ENCODE measurements at places on chromosomes 6 and 20.

GRCh38 chr20:725491-725890, 42.8 kb downstream of the SLC52A3 start:
- no peak for DNase-seq

DNA sequence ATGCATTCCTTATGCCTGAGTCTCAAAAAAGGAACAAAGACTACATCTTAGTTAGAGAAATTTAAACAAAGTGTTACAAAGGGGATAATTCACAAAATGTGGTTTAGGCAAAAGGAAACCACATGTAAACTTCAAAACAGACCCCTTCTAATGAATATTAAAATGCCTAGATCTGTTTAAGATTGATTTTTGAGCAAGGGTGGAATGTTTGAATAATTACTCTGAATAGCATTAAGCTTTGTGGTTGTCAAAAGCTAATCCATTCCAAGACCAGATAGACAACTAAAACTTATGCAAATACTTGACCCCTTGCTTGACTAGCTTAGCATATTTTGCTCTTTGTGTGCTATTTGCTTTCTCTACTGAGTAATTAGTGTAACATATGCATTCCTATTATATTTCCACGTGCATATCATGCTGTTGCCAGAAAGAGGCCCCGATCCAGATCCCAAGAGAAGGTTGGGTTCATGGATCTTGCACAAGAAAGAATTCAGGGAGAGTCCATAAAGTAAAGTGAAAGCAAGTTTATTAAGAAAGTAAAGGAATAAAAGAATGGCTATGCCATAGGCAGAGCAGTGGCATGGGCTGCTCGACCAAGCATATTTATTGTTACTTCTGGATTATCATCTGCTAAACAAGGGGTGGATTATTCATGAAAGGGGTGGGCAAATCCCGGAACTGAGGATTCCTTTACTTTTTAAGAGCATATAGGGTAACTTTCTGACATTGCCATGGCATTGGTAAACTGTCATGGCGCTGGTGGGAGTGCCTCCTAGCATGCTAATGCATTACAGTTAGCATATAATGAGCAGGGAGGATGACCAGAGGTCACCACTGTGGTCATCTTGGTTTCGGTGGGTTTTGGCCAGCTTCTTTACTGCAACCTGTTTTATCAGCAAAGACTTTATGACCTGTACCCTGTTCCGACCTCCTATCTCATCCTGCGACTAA, 1193.4 kb upstream of the EYS start:
- no peak for DNase-seq

DNA sequence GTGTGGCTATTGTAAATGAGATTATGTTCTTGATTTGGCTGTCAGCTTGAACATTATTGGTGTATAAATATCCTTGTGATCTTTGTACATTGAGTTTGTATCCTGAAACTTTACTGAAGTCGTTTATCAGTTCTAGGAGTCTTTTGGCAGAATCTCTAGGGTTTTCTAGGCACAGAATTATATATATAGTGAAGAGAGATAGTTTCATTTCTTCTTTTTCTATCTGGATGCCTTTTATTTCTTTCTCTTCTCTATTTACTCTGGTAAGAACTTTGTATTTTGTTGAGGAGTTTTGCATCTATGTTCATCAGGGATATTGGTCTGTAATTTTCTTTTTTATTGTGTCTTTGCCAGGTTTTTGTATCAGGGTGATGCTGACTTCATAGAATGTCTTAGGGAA, 589.2 kb upstream of the MAN1A1 start:
- DNase-seq: no peak

DNA sequence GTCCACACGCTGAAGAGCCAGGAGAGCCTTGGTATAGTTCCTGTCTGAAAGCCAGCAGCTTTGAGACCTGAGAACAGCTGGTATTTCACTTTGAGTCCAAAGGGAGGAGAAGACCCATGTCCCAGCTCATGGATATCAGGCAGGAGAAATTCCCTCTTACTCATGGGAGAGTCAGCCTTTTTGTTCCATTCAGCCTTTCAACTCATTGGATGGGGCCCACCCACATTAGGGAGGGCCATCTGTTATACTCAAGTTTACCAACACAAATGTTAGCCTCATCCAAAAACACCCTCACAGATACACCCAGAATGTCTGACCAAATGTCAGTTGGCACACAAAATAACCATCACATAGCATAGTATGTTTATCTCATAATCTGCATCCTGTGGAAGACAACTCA, 80.1 kb downstream of the GMDS start:
- DNase-seq: peak; percentile 17

- no peak for DNase-seq
Observed at GRCh38 chr6:165701005-165701404, 38.0 kb upstream of the PDE10A start.

DNA sequence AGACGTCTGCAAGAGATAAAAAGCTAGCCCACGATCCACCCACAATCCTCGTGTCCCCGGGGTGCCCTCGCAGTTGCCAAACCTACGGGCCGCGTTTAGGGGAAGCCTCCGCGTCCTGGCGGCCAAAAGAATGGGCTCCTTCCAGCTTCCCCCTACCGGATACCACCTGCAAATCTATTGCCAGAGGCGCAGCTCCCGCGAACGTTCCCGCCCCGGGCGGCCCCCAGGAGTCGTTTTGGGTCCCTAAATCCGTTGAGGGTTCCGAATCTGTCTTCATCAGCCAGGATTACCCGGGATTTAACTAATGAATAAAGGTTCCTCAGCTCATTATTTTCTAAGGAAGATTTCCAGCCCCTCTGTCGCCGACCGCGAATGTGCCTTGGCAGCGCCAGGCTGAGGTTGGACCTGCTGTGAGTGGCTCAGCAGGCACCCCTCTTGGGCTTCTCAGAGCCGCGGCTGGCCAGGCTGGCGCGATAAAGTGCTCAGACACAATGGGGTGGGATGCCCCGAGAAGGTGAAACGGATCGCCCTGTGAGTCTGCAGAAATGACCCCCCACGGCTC, 2.8 kb upstream of the VSX1 start:
- DNase-seq: no peak

GRCh38 chr6:85461798-85462170, 11.9 kb downstream of the NT5E start:
- no peak for DNase-seq

DNA sequence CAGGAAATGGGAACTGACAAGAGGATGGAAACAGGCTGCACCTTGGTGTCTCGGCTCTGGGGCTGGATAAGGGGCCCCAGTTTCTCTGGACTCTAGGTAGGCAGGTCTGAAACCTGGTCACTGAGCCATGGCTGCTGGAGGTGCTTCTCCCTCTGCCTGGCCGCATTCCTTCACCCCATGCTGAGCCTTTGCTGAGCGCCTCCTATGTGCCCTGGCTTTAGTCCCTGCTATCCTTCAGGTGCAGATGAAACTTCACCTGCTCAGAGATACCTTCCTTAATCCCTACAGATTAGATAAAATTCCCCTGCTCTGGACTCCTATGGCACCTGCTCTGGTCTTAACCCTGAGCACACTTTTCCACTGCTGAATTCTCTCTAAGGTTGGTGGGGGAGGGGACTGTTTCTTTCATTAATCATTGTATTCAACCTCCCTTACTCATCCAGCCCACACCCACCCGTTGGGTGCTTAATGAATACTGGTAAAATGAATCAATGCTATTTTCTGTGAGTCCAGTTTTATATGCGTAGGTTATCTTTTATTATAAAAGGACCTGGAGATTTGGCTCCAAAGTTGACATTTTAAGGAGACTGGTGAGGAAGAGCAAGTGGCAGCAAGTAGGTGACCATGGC, 19.3 kb downstream of the MYLK4 start:
- DNase-seq: no peak

- DNase-seq: no peak
Observed at GRCh38 chr20:34164381-34164984, 52.4 kb upstream of the EIF2S2 start.

- DNase-seq: no peak
Observed at GRCh38 chr20:61499859-61500554, 247.9 kb downstream of the CDH4 start.

GRCh38 chr6:158257425-158257759, 54.9 kb upstream of the TULP4 start:
- no peak for DNase-seq

- DNase-seq: no peak
Observed at GRCh38 chr6:142811923-142812322, 133.1 kb downstream of the HIVEP2 start.

- DNase-seq: no peak
Observed at GRCh38 chr6:163545370-163545769, 130.9 kb downstream of the QKI start.

DNA sequence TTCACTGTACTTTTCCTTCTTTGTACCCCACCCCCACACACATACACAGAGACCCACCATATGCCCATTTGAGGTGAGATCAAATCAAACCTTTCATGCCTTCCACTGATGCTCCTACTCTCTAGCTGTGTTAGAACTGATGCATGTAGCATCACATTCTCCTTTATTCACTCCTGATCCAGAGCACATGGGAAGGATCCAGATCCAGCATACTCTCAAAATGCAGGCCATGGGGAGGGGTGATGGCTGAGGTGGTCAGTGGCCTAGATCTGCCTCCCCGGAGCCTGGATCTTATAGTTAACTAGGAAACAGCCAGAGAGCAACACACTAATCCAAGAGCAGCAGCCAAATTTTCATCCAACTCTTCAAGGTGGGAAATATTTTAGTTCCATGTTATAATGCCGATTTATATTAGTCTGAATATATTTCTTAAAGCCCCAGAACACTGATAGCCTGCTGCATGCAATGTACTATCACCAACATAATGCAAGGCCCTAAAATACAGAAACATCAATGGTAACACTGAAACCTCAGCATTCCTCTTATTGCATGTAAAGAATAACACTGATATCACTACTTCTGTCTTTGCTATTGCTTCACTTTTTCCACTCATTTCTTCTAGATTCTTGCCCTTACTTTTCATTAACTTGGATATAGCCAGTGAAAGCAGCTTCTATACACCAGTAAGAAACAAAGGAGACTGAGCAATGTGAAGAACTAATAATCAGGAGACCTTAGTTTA, 126.8 kb upstream of the BEND6 start:
- DNase-seq: no peak

DNA sequence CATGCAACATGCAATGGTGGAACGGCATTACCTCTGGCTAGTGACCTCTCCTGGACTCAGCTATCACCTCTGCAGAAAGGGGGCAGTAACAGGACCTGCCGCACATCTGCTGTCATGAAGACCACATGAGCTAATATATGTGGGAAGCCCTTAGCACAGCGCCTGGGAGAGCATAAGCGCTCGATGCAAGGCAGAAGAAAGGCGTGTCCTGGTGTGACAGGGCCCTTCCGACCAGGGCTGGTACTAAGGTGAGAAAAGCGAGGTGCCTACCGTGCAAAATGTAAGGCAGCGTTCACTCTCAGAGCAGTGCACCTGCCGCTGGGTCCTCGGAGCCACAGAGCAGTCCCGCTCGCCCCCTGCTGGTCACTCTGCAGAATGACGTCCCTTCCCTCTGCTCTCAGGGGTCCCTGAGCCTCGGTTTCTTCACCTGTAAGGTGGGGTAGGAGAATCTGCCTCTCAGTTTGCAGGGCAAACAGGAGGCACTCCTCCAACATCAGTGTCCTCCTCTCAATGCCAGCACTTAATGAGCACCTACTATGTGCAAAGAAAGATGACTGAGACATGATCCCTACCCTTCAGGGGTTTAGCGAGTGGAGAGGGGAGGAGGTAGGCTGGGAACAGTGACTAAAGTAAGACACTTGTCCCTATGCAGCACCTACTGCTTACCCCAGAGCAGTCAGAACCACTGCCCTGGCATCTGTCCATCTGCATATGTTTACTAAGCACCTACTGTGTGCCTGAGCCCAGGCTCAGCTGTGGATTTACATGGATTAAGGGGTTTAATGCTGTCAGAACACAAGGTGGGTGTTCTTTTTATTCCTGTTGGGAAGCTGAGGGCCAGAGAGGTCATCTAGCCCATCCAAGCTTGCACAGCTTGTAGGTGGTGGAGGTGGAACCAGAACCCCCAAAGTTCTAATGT, 41.1 kb upstream of the PTGIS start:
- DNase-seq: peak; percentile 79

DNA sequence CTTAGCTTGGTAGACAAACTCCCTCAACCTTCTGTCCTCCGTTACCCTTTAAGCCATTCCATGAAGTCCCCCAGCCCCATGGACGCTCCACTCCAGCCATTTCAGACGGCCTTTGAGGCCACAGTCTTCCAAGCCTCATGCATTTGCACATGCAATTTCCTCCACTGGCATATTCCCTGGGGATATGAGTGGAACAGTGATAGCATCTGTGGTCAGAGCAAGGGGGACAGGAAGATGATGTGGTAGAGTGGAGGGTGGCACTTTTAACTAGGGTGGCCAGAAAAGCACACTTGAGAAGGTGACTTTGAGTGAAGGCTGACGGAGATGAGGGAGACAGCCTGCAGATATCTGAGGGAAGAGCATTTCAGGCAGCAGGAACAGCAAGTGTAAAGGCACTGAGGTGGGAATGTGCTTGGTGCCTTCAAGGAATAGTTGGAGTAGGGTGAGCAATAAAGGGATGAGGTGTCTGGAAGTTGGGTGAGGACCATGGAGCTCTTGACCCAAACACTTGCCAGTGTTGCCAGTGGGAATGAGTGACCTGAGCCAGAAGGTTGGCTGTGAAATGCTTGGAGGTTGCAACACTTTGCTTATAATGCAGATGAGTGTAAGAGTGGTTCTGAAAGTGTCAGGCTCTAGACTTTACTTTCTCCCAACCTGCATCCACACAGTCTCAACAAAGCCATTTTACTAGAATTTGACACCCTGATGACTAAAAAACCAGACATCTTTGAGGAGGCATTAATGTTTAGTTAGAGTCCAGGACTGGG, 275.6 kb upstream of the SUPT3H start:
- no peak for DNase-seq

GRCh38 chr6:10478187-10479040, 42.7 kb upstream of the GCNT2 start:
- DNase-seq: peak; percentile 28
